ENCODE measurements at places on chromosomes 11 and 22. TPM values are rescaled to one million over a fixed set of nuclear protein-coding genes. Genes with fewer than 3 reads are reported as not detected.

DNA sequence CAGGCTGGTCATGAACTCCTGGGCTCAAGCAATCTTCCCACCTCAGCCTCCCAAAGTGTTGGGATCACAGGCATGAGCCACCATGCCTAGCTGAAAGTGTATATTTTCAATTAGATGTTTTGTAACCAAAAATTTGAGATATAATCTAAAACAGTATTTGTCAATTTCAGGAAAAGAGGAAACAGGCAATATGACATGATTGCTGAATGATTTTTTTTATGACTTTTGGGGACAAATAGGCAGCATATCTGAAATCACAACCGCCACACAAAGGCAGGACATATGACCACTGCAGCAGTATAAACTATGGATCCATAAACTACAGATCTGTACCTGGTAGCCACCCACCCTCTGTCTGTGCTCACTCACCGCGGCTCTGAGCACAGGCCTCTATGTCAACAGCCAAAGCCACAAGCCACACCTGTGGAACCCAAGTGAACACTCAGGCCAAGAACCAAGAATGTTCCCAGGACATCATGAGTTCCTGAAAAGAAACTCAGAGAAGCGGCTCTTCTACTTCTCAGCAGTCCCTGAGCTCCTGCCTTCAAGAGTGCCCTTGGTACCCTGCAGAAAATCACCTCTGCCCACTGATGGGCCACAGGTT lies 22.5 kb downstream of the PISD start:
- peak; percentile 61 for DNase-seq
- peaks cover 48% of the 10 kb centered on the region for H3K4me1 ChIP-seq
- H3K4me3 ChIP-seq = no peak overlapping the region
- H3K27ac ChIP-seq = peak overlapping the region; percentile 64
- no peaks in the 10 kb centered on the region for H3K27me3 ChIP-seq
- H3K36me3 ChIP-seq = peaks cover 18% of the 10 kb centered on the region

DNA sequence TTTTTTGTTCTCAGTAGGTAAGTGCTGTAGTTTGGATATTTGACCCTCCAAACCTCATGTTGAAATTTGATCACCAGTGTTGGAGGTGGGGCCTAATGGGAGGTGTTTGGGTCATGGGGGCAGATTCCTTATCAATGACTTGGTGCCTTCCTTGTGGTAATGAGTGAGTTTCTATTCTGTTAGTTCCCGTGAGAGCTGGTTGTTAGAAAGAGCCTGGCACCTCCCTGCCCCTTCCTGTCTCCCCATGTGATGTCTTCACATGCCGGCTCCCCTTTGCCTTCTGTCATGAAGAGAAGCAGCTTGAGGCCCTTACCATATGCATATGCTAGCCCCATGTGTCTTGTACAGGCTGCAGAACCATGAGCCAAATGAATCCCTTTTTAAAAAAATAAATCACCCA lies 138.3 kb downstream of the TMEM135 start:
- H3K4me3 ChIP-seq = no peak overlapping the region
- no peaks in the 10 kb centered on the region for H3K27me3 ChIP-seq
- peaks cover 17% of the 10 kb centered on the region for H3K4me1 ChIP-seq
- H3K27ac ChIP-seq = no peak overlapping the region
- no peak for DNase-seq
- no peaks in the 10 kb centered on the region for H3K36me3 ChIP-seq

GRCh38 chr11:64157631-64158394 lies 8.1 kb downstream of the MACROD1 start:
- H3K4me3 ChIP-seq = no peak overlapping the region
- H3K36me3 ChIP-seq = no peaks in the 10 kb centered on the region
- H3K27me3 ChIP-seq = no peaks in the 10 kb centered on the region
- no peak overlapping the region for H3K27ac ChIP-seq

GRCh38 chr22:44765571-44766285 lies 13.4 kb downstream of the ARHGAP8 start:
- peaks cover 4% of the 10 kb centered on the region for H3K4me1 ChIP-seq
- DNase-seq = no peak
- H3K4me3 ChIP-seq = no peak overlapping the region

GRCh38 chr11:64538501-64538951 lies 52.5 kb upstream of the SLC22A12 start:
- no peaks in the 10 kb centered on the region for H3K36me3 ChIP-seq
- no peaks in the 10 kb centered on the region for H3K4me1 ChIP-seq
- H3K27ac ChIP-seq = no peak overlapping the region
- no peaks in the 10 kb centered on the region for H3K27me3 ChIP-seq
- no peak for DNase-seq

GRCh38 chr11:9606809-9607510 lies 33.5 kb downstream of the WEE1 start:
- H3K4me3 ChIP-seq = no peak overlapping the region
- no peak overlapping the region for H3K27ac ChIP-seq
- no peaks in the 10 kb centered on the region for H3K36me3 ChIP-seq
- no peak for DNase-seq
- H3K27me3 ChIP-seq = no peaks in the 10 kb centered on the region

DNA sequence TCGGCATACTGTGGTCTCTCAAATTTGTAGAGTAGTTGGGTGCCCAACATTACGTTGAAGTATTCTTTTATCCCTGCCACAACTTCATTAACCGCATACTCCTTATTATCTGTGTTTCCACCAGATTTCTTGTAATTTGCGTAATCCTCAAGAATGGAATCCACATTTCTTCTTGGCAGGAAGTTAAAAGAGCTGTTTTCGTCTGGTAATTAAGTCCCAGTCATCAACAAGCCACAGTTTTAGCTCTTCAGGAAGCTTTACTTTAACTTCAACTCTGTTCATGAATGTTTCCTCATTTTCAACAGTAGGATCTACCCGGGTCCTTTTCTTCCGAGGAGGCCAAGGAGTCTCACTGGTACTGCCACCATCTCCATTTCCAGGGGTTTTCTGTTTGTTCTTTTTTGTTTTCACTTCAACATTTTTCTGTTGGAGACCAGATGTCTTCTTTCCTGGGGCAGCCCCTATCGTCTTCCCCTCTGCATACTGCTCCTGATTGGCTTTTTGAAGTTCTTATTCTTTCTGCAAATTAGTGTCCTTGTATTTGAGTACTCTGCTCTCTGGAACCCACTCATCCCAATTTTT lies 30.3 kb downstream of the PDE3B start:
- no peaks in the 10 kb centered on the region for H3K27me3 ChIP-seq
- H3K4me3 ChIP-seq = no peak overlapping the region
- H3K36me3 ChIP-seq = no peaks in the 10 kb centered on the region

- H3K27ac ChIP-seq = peak overlapping the region; percentile 52
- no peak for DNase-seq
- H3K4me3 ChIP-seq = no peak overlapping the region
- H3K36me3 ChIP-seq = peaks cover 70% of the 10 kb centered on the region
- H3K27me3 ChIP-seq = no peaks in the 10 kb centered on the region
Observed at GRCh38 chr22:41511521-41511968, 32.7 kb downstream of the POLR3H start.

GRCh38 chr11:36578458-36578857 lies 10.7 kb downstream of the RAG1 start:
- no peak overlapping the region for H3K27ac ChIP-seq
- DNase-seq = no peak
- no peak overlapping the region for H3K4me3 ChIP-seq
- no peaks in the 10 kb centered on the region for H3K4me1 ChIP-seq
- H3K36me3 ChIP-seq = no peaks in the 10 kb centered on the region
- H3K27me3 ChIP-seq = no peaks in the 10 kb centered on the region

- no peaks in the 10 kb centered on the region for H3K4me1 ChIP-seq
- peak; percentile 36 for DNase-seq
- no peak overlapping the region for H3K4me3 ChIP-seq
- H3K27ac ChIP-seq = peak overlapping the region; percentile 6
- H3K36me3 ChIP-seq = no peaks in the 10 kb centered on the region
Observed at GRCh38 chr11:35247428-35247827, 108.5 kb downstream of the CD44 start.

DNA sequence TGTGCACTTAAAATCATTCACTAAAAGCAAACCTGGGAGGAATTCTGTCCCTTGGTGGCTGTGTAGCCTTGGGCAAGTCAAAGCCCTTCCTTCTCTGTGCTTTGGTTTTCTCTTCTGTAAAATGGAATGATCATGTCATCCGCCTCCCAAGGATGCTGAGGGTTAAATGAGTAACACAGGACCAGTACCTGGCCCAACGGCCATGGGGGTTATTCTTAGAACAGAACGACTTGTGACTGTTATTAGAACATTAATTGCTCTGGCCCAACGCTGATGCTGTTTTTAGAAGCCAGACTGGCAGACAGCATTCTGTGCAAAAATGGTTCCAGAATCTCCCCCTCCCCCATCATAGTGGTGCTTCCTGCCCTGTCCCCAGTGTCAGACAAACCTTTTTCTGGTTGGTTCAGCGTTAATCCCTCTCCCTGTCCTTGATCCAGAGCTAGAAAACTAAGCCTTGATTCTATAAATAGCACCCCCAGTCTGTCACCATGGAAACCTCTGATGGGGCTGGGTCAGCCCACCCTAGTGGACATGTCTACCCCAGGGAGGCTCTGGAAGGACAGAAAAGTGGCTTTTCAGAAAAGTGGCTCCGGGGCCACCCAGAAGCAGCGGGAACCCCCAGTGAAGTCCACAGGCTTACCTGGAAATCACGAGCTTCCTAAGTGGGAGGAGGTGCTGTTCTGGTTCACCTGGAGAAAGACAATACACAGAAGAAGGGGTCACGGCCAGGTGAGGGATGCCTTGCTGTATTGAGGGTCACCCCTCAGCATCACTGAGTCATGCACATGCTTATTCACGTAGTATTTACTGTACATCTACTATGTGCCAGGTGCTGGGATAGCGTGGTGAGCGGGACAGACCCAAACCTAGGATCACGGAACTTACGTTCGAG lies 15.5 kb upstream of the TFIP11 start:
- no peaks in the 10 kb centered on the region for H3K27me3 ChIP-seq
- no peak overlapping the region for H3K4me3 ChIP-seq
- no peak for DNase-seq

DNA sequence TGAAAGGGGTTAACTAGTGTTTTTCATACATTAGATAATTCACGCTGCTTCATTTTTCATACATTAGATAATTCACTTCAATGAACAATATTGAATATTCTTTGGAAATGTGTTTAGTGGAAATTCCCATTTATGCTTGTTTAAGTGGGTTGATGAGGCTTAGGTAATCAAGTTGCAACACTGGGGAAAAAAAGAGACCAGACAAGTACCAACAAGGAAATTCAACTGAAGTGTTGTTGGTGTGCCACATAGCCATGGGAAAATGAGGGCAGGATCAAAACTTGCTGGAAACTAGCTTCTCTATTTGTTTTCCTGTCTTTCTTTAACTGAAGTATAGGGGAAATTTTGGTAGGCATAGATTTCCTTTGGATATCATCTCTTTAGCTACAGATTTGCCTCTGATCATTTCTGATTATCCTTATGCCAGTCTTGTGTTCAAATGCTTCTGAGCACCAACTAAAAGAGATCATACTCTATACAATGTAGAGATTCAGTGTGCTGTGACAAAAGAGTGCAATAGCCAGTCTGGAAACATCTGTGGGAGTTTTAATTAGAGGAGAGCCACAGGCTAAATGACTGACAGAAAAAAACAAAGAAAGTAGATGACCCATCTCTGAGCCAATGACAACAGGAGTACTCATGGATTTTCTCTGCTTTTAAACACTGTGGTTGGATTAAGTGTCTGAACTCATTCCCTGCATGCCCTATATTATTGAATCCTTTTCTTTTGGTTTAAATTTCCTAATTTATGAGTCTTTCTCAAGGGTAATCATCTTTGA lies 67.6 kb upstream of the CTSC start:
- H3K4me3 ChIP-seq = no peak overlapping the region
- no peaks in the 10 kb centered on the region for H3K36me3 ChIP-seq
- H3K27ac ChIP-seq = no peak overlapping the region
- H3K27me3 ChIP-seq = no peaks in the 10 kb centered on the region
- H3K4me1 ChIP-seq = peaks cover 16% of the 10 kb centered on the region

- no peak overlapping the region for H3K27ac ChIP-seq
- no peaks in the 10 kb centered on the region for H3K4me1 ChIP-seq
- DNase-seq = no peak
- H3K4me3 ChIP-seq = no peak overlapping the region
- H3K27me3 ChIP-seq = no peaks in the 10 kb centered on the region
Observed at GRCh38 chr11:87187930-87188329, 150.2 kb downstream of the TMEM135 start.

DNA sequence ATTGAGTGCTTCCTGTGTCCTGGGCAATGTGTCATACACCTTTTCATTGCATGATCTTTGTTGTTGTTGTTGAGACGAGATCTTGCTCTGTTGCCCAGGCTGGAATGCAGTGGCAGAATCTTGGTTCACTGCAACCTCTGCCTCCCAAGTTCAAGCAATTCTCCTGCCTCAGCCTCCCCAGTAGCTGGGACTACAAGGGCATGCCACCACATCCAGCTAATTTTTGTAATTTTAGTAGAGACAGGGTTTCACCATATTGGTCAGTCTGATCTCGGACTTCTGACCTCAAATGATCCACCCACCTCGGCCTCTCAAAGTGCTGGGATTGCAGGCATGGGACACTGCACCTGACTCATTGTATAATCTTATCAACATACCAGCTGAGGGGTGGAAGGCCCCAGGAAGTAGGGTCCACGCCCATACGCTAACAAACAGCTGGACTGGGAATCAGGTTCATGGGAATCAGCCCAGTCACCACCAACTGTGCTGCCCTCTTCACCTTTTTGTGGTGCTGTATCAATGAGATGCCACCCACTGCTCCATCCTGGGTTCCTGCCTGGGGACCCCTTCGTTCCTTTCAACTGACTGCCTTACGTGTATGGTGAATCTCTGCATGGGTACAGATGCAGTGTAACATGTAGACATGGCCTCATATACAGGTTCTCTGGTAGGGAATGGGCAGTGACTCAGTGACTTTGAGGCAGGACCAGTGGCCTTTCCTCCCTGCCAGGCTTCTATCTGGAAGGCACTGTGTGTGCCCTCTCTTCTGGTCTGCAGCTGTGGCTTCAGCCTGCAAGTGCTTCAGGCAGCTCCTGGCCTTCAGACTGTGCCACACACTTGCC lies 32.5 kb upstream of the YWHAH start:
- peak; percentile 48 for DNase-seq
- no peaks in the 10 kb centered on the region for H3K27me3 ChIP-seq
- H3K4me3 ChIP-seq = no peak overlapping the region
- peaks cover 16% of the 10 kb centered on the region for H3K4me1 ChIP-seq

- H3K27me3 ChIP-seq = no peaks in the 10 kb centered on the region
- DNase-seq = no peak
- H3K27ac ChIP-seq = no peak overlapping the region
- H3K36me3 ChIP-seq = peaks cover 73% of the 10 kb centered on the region
- H3K4me3 ChIP-seq = no peak overlapping the region
Observed at GRCh38 chr11:72234920-72235319, 9.1 kb downstream of the PHOX2A start.

DNA sequence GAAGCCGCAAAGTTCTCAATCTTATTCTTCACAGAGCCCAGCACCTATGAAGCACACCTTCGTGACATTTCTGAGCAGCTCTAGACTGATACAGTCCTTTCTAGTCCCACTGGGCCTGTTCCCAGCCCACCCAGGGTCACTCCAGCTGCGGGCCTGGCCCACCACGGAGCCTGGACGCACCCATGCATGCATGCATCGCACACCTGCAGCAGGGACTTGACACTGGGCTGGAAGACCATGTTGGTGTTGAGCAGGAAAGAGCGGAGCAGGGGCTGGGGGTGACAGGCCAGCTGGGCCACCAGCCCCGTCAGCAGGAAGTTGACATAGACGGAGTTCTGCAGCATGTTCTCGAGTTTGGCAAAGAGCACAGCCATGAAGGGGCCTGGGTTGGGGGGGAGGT lies 9.2 kb downstream of the C11orf42 start:
- H3K4me1 ChIP-seq = no peaks in the 10 kb centered on the region
- no peaks in the 10 kb centered on the region for H3K27me3 ChIP-seq
- H3K27ac ChIP-seq = no peak overlapping the region
- no peak for DNase-seq

The TRPT1 gene
- total RNA-seq = 138 TPM

The OR52A1 gene
- not detected for total RNA-seq

The SLN gene
- not detected for total RNA-seq

The KRTAP5-2 gene
- not detected for total RNA-seq

The DBX1 gene
- not detected for total RNA-seq

The LRRC4C gene
- not detected for total RNA-seq

Measured in stomach (tissue), 19 donors.